ENCODE measurements at places on chromosomes 12 and 14.

DNA sequence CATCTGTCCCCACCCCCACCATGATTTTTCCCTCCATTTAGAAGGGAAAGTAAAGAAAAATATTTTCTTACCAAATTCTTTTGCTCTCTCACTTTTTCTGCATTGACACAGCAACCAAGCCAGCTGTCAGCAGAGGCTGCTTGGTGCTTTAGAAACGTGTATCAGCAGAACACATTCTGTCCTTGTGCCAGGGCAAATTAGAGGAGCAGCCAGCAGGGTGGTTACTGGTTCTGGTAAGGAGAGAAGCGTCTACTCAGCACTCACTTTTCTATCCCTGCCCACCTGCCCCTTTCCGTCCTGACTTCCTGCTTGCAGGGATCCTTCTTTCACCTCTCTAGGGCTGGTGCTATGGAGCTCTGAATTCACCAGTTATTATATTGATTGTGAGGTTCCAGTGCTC is 327.5 kb upstream of the PDE3A start:
- DNase-seq: no peak

GRCh38 chr12:128111951-128112350 is 155.0 kb upstream of the TMEM132C start:
- DNase-seq: no peak

GRCh38 chr12:93526786-93527428 is 45.6 kb upstream of the SOCS2 start:
- DNase-seq: no peak

- DNase-seq: no peak
Observed at GRCh38 chr14:34718750-34719304, 4.4 kb upstream of the CFL2 start.

DNA sequence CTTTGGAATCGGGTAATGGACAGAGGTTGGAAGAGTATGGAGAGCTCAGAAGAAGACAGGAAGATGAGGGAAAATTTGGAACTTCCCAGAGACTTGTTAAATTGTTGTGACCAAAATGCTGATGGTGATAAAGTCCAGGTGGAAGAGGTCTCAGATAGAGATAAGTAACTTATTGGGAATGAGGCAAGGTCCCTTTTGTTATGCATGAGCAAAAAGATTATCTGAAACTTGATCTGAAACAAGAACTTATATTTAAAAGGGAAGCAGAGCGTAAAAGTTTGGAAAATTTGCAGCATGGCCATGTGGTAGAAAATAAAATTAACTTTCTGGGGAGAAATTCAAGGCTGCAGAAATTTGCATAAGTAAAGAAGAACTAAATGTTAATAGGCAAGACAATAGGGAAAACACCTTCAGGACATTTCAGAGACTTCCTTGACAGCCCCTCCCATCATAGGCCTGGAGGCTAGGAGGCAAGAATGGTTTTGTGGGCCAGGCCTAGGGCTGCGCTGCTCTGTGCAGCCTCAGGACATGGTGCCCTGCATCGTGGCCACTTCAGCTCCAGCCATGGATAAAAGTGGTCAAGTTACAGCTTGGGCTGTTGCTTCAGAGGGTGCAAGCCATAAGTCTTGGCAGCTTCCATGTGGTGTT is 425.7 kb upstream of the PRICKLE1 start:
- no peak for DNase-seq

- DNase-seq: no peak
Observed at GRCh38 chr12:76685246-76685678, 78.7 kb upstream of the ZDHHC17 start.

DNA sequence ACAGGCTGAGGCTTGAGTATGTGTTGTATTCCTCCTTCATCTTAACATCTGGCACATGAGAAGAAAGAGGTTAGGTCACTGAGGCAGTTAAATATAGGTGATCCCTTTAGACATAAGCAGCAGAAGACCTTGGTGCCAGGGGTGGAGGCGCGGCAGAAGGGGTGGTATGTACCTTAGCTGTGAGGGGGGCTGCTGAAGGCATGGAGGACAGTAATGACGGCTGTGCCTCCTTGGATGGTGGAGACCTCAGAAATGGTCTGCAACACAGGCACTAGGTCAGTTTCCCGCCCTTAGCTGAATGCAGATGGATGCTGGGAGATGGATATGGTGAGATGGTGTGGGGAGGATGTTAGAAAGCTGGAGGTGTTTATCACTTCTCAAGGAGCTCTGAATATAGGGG is 1.5 kb upstream of the PNMA1 start:
- no peak for DNase-seq

DNA sequence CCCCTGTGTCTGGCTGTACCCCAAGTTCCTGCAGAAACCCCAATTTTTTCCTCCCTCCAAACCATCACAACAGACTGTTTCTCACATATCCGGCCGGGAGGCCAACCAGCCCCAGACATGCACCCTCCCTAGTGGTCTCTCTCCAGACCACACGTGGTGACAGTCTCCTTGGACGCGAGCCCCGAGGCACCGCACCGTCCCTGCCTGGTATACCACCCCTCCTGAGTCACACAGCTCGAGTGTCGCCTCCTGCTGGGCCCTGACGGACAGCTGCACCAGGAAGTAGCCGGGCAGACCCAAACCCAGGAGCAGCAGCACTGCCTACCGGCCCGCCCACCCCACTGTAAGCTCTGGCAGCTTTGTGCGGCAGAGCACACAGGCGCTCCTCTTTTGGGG is 97.4 kb downstream of the RFLNA start:
- DNase-seq: no peak

DNA sequence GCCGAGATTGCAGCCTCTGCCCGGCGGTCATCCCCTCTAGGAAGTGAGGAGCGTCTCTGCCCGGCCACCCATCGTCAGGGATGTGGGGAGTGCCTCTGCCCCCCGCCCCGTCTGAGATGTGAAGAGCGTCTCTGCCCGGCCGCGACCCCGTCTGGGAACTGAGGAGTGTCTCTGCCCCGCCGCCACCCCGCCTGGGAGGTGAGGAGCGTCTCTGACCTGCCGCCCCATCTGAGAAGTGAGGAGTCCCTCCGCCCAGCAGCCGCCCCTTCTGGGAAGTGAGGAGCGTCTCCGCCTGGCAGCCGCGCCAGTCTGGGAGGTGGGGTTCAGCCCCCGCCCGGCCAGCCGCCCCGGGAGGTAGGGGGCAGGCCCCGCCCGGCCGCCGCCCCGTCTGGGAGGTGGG is 544.0 kb downstream of the CCER1 start:
- DNase-seq: no peak

GRCh38 chr12:109951136-109951535 is 45.0 kb downstream of the GIT2 start:
- DNase-seq: no peak

DNA sequence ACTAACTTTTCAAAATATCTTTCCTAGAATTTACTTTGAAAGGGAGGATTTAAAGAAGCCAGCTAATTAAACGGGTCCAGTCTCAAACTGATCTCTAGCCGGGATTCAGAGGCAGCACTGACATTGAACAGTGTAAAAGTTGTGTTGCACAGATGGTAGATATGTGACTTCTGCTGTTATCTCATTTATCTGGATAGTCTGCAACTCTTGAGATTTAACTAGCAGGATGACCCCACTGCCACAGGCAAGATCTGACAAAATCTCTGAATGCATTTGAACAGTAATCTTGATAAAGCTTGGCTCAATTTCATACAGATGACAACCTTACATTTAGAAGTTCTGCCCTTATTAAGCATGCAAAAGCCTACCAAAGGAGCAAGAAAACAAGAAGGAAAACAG is 138.0 kb upstream of the CPNE8 start:
- no peak for DNase-seq

DNA sequence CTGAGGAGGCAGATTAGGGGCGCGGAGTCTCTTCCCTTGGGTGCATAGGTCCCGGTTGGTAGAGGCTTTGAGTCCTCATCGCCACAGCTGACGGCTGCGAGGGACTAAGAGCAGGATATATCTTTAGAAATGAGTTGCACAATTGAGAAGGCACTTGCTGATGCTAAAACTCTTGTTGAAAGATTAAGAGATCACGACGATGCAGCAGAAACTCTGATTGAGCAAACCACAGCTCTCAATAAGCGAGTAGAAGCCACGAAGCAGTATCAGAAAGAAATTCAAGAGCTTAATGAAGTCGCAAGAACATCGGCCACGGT is 22.1 kb downstream of the SPATS2 start:
- no peak for DNase-seq

DNA sequence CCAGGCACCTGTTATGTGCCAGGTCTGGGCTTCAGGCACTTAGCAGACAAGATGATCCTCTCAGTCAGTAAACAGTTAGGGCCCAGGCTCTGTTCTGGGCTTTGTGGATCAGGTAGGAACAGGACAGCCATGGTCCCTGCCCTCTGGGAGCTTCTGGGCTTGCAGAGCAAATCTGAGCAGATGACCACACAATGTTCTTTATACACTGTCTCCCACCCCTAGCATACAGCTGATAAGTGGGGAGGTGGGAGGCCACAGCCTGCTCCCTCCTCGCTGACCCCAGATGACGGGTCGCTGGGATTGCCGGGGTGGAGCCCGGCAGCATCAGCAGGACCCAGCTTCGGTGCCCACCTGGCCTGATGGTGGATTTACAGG is 53.1 kb upstream of the RIN3 start:
- no peak for DNase-seq

- no peak for DNase-seq
Observed at GRCh38 chr12:116959198-116959460, 48.4 kb downstream of the FBXW8 start.

DNA sequence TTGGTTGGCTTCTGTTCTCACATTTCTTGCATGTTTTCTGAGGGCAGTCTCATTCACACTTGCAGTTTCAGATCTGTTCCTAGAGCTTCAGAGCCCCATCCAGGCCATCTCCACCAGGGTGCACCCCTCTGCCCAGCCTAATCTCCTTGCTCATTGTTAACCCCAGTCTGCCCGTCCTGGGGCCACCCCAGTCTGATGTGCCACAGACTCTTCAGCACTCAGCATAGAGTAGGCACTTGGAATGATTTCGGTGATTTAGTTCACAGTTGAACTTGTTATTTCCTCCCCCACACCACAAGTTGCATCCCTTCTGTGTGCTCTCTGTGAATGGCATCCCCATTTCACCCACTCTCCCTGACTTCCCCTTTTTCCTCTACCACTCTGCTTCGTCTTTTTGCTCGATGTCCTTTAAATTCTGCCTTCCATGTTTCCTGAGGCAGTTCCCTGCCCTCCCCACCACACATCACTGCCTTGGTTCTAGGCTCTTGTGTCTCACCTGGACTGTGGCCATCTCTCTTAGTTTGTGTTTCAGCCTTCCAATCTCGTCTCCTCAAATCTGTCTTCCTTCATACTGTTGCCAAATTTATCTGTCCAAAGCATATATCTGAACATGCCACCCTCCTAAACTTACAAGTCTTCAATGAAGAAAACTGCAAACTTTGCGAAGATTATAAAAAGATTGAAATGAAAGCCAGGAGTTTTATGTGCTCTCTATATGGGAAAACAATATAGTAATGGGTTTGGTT is 41.5 kb downstream of the ANO6 start:
- DNase-seq: no peak

- no peak for DNase-seq
Observed at GRCh38 chr12:106032623-106032925, 106.2 kb downstream of the NUAK1 start.

DNA sequence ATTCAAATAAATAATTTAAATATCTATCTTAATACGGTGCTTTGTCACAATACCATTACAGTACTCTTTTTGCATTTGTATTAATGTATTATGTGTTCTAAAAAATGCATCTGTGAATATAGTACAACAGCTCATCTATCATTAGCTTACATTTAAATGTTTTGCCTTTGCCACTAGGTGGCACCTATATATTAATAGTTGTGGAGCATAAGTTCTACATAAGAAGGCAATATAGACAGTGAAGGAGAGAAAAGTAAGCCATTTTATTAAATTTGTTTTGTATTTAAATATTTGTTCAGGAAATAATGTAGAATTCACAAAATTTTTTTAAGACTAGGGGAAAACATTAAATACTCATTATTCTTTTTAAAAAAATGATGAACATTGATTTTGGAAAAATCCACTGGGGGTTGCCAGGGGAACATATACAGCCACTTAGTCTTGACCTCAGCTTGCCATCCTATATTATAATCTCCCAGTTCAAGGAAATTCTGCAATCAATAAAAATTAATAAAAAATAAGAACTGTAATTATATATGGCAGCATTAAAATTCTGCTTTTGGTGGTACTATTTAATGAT is 9.8 kb downstream of the CCER1 start:
- no peak for DNase-seq

- no peak for DNase-seq
Observed at GRCh38 chr14:77508876-77509275, 10.3 kb upstream of the ISM2 start.

DNA sequence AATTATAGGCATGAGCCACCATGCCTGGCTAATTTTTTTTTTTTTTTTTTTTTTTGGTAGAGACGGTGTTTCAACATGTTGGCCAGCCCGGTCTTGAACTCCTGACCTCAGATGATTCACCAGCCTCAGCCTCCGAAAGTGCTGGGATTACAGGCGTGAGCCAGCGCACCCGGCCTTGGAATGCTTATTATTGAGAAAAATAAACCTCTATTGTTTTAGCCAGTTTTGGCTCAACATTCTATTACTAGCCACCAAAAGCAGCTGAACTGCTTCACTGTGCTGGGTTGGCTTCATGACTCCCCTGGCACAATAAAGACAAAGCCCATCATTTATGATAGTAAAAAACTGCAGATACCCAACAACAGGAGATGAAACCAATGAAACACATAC is 93.5 kb upstream of the CEP83 start:
- DNase-seq: no peak

DNA sequence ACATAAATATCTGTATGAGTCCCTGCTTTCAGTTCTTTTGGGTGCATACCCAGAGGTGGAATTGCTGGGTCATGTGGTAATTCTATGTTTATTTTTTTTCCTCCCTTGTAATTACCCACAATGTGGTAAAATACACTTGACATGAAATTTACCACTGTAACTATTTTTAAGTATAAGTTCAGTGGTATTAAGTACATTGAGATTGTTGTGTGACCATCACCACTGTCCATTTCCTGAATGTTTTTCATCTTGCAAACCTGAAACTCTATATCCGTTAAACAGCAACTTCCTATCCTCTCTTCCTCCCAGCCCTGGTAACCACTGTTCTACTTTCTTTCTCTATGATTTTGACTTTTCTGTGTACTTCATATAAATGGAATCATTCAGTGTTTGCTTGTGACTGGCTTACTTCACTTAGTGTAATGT is 51.4 kb downstream of the BORCS5 start:
- DNase-seq: no peak

DNA sequence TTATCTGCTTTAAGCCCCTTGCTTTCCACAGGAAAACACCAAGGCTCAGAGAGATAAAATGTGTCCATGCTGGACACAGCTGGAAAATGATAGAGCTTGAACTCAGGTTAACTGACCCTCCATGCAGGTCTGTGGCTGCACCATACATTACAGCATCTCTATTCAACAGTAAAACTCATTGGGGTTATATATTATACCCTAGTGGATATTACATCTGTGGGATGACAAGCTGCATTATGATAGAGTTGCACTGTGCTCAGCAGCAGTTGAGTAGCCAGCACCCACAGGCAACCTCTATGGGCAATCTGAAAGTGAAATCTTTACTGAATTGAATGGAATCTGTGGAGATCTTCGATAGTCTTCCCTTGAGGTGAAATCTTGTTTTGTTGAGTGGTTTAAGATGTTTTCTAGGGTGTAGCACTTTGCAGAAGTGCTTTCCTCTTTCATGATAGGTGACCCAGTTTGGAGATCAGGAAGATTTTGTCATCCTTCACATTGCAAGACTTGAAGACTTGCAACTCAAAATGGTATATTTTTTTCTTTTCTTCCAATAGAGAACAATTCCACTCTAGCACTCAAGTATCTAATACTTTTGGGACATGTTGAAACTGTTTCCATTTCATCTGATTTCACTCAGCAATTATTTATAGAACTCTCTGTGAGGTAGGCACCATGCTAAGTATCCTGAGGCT is 389.2 kb downstream of the RAD51B start:
- DNase-seq: no peak

GRCh38 chr12:1917172-1918070 is 1.0 kb downstream of the CACNA2D4 start:
- no peak for DNase-seq
